Esophagus muscularis mucosa (tissue), 4 donors: ENCODE measurements at places on chromosomes 3 and 15. TPM values are rescaled to one million over a fixed set of nuclear protein-coding genes. Genes with fewer than 3 reads are reported as not detected.

The TMEM62 gene
- 32.0 TPM for total RNA-seq

The BTLA gene
- total RNA-seq, result not detected

The LIPH gene
- total RNA-seq, result not detected

The P2RY14 gene
- total RNA-seq, result 12.8 TPM

The COL6A5 gene
- total RNA-seq, result not detected

The CPEB1 gene
- 6.0 TPM for total RNA-seq

The GPR156 gene
- 0.33 TPM for total RNA-seq

The SUSD5 gene
- total RNA-seq, result 1.1 TPM

DNA sequence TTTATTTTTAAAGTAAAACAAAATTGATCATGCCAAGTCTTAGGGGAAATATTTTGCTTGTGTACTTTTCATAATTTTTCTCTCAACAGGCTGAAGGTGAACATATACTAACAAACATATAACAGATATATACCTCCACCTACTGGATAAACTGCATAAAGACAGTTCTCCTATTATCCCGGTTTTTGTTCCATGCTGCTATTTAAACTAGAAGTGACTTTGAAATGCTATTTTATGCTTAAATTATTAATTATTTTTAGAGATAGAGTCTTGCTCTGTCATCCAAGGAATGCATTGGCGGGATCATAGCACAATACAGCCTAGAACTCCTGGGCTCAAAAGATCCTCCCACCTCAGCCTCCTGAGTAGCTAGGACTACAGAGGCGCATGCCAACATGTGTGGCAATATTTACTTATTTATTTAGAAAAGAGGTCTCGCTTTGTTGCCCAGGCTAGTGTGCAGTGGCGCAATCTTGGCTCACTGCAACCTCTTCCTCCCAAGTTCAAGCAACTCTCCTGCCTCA lies 49.8 kb downstream of the ST3GAL6 start:
- no peak for DNase-seq

DNA sequence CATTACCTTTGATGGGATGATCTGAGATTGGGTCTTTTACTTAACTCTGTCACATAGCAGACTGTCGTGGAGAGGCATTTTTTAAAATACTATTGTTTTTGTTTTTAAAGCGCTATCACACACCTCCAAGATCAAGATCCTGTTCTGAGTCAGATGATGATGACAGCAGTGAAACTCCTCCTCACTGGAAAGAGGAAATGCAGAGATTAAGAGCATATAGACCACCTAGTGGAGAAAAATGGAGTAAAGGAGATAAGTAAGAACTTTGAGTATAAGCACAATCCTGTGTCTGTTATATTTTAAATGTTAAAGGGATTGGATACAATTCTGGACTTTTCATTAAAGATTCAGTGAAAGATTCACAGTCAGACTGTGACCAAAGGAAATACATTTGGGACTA lies 18.4 kb upstream of the ZBTB47 start:
- DNase-seq, result no peak

DNA sequence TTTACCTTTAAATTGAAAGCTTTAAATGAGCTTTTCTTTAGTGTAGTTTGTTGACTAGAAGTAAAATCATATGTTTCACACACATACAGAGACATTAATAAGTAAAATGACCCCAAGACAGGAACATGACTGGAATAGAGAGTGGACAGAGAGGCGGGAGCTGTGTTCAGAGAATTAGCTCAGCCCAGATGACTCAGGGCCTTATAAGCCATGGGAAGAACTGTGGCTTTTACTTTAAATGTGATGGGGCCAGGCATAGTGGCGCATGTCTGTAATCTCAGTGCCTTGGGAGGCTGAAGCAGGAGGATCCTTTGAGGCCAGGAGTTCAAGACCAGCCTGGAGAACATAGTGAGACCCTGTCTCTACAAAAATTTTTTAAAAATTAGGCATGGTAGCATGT lies 26.7 kb downstream of the SACM1L start:
- no peak for DNase-seq

GRCh38 chr15:26841941-26842340 lies 24.9 kb upstream of the GABRA5 start:
- DNase-seq, result no peak

DNA sequence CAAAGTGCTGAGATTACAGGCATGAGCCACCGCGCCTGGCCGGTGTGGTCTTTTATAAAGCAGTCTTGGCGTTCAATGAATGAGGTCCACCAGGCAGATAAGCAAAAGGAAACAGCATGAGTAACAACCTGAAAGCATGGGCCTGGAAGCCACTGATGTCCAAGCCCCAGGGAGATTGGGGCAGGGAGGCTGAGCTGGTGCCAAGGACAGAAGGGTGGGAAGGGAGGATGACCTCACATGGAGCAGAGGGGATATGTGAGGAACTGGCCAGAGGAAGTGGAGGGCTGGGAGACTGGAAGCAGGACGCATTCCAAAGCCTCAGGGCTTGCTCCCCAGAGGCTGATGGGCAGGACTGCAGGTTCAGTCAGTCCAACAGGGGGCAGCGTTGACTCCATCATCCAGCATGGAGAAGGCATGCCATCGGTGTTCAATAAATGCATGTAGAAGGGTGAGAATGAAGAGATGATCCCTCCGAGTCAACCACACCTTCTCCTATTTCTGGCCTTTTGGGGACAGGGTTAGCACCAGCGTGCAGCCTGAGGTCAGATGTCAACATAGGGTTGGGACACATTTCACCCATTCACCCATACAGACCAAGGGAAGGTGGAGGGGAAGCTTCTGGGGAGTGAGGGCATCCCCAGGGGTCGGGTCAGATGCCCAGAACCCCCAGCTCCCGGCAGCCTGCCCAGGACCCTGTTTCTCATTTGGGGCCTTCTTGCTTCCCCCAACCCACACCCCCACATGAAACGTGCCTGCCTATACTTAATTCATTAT lies 14.8 kb downstream of the MYL3 start:
- DNase-seq, result no peak

GRCh38 chr15:75640483-75641178 lies 607 bp upstream of the IMP3 start:
- DNase-seq, result no peak

GRCh38 chr15:89379251-89379695 lies 44.6 kb upstream of the POLG start:
- DNase-seq, result no peak

DNA sequence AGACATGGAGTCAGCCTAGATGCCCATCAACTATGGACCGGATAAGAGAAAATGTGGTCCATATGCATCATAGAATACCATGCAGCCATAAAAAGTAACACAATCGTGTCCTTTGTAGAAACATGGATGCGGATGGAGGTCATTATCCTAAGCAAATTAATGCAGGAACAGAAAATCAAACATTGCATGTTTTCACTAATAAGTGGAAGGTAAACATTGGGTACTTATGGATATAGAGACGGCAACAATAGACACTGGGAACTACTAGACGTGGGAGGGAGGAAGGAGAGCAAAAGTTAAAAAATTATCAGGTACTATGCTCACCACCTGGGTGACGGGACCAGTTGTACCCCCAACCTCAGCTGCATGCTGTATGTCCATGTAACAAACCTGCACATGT lies 2.5 kb downstream of the PLD1 start:
- DNase-seq, result no peak

- no peak for DNase-seq
These were observed 19.4 kb downstream of the RPLP1 start for GRCh38 chr15:69472046-69472445.

GRCh38 chr3:47732143-47732542 lies 49.5 kb downstream of the SMARCC1 start:
- DNase-seq, result no peak

DNA sequence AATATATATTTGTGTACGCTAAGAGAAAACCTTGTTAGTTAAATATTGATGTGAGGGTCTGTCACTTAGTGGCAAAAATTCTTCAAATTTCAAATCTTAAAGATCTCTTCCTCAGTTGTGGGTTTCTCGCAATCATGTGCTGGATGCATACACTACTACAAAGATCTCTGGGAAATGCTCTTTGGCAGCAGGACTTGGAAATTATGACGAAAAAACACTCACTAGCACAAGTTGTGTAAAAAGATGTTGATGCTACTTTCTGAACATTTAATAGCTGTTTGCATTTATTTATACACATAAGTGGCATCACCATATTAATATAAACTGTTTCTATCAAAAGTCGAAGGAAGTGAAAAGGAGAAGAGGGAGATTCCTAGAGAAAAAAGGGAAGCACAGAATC lies 10.8 kb upstream of the NANOGP8 start:
- DNase-seq, result no peak

- DNase-seq, result no peak
These were observed 408.9 kb upstream of the THBS1 start for GRCh38 chr15:39171944-39172368.
